ENCODE measurements at places on chromosomes 6 and 20.

GRCh38 chr6:153618371-153619322, 420.4 kb upstream of the OPRM1 start:
- no peak for DNase-seq

DNA sequence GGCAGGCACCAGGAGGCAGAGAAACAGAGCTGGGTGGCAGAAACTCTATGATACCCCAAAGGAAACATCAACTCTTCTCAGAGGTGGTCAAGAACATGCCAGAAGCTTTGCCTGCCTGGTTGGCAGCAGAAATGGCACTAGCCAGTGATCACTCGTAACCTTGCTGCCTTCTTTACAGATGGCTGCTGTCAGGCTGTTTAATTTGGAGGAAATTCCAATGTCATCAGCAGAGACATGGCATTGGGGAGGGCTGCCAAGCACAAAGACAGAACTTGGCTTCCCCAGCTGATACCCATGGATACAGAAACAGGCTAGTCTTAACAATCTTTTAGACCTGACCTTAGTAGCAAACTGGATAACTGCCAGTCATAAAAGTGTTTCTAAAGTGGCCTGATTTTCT, 153.6 kb downstream of the GMPR start:
- DNase-seq = no peak

DNA sequence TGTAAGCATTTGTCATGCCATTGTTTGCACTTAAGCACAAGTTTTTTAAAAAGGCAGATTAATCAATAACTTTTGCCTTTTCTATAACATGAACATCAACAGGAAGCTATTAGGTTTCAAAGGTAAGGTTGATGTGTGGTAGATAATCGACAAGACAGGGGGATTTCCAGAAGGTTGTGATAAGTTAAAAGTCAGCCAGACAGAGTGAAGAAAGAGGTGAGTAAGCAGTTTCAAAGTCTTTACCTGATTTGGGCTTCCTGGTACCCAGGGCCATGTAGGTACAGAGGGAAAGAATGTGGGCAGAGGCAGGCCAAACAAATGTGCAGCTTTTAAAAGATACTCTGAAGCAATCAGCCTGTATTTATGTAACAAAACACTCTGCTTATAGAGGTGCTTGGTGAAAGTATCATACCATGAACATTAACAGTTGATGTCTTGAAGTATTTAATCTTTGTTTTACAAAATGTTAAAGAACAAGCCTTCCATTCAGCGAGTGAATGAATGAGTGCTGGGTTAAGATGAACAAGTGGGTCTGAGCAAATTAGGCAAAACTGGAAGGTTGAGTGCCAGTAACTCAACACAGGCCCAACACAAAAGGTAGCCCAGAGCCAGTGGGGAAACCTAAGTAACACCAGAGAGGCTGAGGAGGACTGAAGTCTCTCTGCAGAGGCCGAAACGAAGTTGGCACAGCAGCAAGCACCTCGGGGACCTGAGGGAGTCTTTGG, 60.2 kb downstream of the LRRC1 start:
- no peak for DNase-seq

GRCh38 chr6:79524065-79524464, 13.2 kb downstream of the LCA5 start:
- DNase-seq = no peak

- DNase-seq = no peak
Measured at GRCh38 chr6:2378046-2378657, 132.7 kb upstream of the GMDS start.

GRCh38 chr6:123869334-123869733, 65.7 kb downstream of the NKAIN2 start:
- DNase-seq = no peak

DNA sequence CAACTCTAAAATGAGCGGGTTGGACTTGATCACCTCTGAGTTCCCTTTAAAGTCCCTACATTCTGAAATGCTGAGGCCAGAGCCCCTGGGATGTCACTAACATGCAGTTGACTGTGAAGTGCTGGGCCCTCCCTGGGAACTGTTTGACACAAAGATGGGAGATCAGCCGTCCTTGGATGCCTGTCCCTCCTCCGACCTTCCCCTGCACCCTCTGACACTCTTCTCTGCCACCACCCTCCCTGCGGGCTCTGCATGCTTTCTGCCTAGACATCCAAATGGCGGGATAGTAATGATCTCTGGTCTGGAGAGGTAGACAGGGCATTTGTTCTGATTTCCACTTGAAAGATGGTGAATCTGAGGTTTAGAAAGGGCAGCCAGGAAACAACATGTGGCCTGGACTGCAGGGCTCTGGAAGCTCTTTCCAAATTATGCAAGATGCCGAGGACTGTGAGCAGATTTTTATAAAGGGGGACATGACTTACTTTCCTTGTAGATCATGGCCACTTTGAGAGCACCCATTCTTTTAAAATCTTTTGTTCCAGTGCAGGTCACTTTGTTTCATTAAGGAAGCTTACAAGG, 113.2 kb downstream of the ZDHHC14 start:
- no peak for DNase-seq

DNA sequence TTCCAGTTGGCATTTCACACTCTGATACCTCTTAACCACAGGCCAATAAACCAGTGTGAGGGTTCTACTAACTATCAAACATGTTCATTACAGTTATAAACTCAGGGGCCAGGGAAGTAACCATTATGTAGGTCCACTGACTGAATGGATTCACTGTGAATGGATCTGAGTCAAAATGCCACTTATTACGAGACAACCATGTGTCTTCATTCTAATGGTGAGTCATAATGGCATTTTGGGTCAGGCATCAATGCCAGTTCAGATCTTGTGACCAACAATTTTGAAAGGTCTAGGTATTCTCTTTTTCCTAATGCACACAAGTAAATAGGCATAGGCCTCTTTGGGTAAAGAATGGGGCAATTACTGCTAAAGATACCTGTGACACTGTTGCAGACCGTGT, 112.2 kb upstream of the HEY2 start:
- DNase-seq = no peak

DNA sequence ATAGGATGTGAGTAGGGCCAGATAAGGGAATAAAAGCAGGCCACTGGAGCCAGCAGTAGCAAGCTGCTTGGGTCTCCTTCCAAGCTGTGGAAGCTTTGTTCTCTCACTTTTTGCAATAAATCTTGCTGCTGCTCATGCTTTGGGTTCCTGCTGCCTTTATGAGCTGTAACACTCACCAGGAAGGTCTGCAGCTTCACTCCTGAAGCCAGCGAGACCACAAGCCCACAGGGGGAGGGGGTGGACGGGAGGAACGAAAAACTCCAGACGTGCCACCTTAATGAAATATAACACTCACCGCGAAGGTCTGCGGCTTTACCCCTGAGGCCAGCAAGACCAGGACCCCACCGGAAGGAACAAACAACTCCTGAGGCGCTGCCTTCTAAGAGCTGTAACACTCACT, 1324.4 kb upstream of the EYS start:
- DNase-seq = no peak
